Type B pancreatic cell (in vitro differentiated cells): ENCODE measurements at places on chromosomes 4 and X. TPM values are rescaled to one million over a fixed set of nuclear protein-coding genes. Genes with fewer than 3 reads are reported as not detected.

Gene CSAG3
- 0.40 TPM in 1 of 2 replicates, not detected in the other for total RNA-seq

Gene NHS
- 9.2 and 27.8 TPM in 2 replicates for total RNA-seq

Gene XPNPEP2
- 1.2 and 6.8 TPM in 2 replicates for total RNA-seq

Gene ZIC3
- total RNA-seq, result 28.4 TPM in 1 of 2 replicates, not detected in the other

Gene ADGRG2
- total RNA-seq, result 2.4 and 3.4 TPM in 2 replicates

Gene ANK2
- 18.6 and 27.7 TPM in 2 replicates for total RNA-seq

Gene APLN
- total RNA-seq, result 1.0 and 1.2 TPM in 2 replicates

Gene BEX5
- 3.4 and 22.0 TPM in 2 replicates for total RNA-seq

Gene SMIM10
- total RNA-seq, result 0.64 and 0.65 TPM in 2 replicates

Gene RAB40AL
- total RNA-seq, result 0.63 and 0.86 TPM in 2 replicates

Gene ARHGEF6
- 0.07 and 3.8 TPM in 2 replicates for total RNA-seq

Gene ADAMTS3
- total RNA-seq, result 1.4 and 10.3 TPM in 2 replicates

Gene ADH1A
- total RNA-seq, result 6.4 and 22.1 TPM in 2 replicates

Gene UTP3
- 26.4 and 29.1 TPM in 2 replicates for total RNA-seq

Gene PGRMC2
- total RNA-seq, result 78.1 and 89.0 TPM in 2 replicates

Gene COL4A6
- 20.8 and 51.7 TPM in 2 replicates for total RNA-seq

Gene HSFX1
- 1.00 and 2.4 TPM in 2 replicates for total RNA-seq

Gene GABRE
- 5.5 and 9.9 TPM in 2 replicates for total RNA-seq

Gene DDX53
- not detected in 2 replicates for total RNA-seq

Gene PCYT1B
- 5.7 and 21.3 TPM in 2 replicates for total RNA-seq

Gene CFAP47
- 0.31 and 3.0 TPM in 2 replicates for total RNA-seq

Gene EIF1AX
- total RNA-seq, result 95.2 and 96.8 TPM in 2 replicates

Gene MAGEA8
- 0.21 TPM in 1 of 2 replicates, not detected in the other for total RNA-seq

Gene PHKA1
- total RNA-seq, result 10.9 and 16.5 TPM in 2 replicates

Gene ZNF41
- 7.5 and 9.3 TPM in 2 replicates for total RNA-seq

Gene GSTCD
- total RNA-seq, result 14.5 and 23.3 TPM in 2 replicates

Gene PUDP
- 63.6 and 75.9 TPM in 2 replicates for total RNA-seq

Gene CT45A5
- total RNA-seq, result not detected in 2 replicates

Gene WNK3
- total RNA-seq, result 8.1 and 18.5 TPM in 2 replicates

Gene GLRB
- 5.0 and 5.2 TPM in 2 replicates for total RNA-seq
